Activated CD8-positive, alpha-beta T cell treated with anti-CD3 and anti-CD28 coated beads for 36 hours (primary cell): ENCODE measurements at places on chromosomes 11 and 22.
A peak's percentile ranks its signal among the peaks of the same experiment; 100 is the strongest.

DNA sequence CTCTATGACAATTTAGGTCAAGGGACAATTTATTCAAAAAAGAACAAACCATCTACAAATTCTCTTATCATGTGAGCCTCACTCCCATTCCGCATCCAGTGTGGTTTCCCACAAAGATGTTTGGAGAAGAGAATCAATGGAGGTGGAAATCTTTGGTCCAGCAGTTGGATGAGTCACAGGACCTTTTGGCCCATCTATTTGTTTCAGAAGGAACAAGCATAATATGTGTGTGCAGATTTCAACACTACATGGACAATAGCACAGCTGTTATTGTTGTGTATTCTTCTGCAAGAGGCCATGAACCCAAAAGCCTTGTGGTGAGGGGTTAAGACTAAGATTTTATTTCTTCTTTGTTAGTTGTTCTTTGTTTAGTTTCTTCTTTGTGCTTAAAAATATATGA is 61.6 kb downstream of the OR10A6 start:
- H3K27ac ChIP-seq, result no peak overlapping the region
- H3K4me1 ChIP-seq, result no peaks in the 10 kb centered on the region
- DNase-seq, result no peak

GRCh38 chr11:73344191-73344607 is 32.0 kb upstream of the RELT start:
- H3K27me3 ChIP-seq, result no peaks in the 10 kb centered on the region
- no peak for DNase-seq
- H3K27ac ChIP-seq, result no peak overlapping the region

- H3K27ac ChIP-seq, result no peak overlapping the region
- H3K27me3 ChIP-seq, result peaks cover 34% of the 10 kb centered on the region
- DNase-seq, result no peak
- no peaks in the 10 kb centered on the region for H3K36me3 ChIP-seq
- H3K4me1 ChIP-seq, result no peaks in the 10 kb centered on the region
Measured at GRCh38 chr11:35412285-35412684, 7.1 kb downstream of the SLC1A2 start.

- peak; percentile 28 for DNase-seq
- no peaks in the 10 kb centered on the region for H3K36me3 ChIP-seq
- H3K4me1 ChIP-seq, result peaks cover 10% of the 10 kb centered on the region
- no peak overlapping the region for H3K27ac ChIP-seq
- H3K27me3 ChIP-seq, result peaks cover 32% of the 10 kb centered on the region
Measured at GRCh38 chr11:45658292-45658991, 7.0 kb downstream of the CHST1 start.

DNA sequence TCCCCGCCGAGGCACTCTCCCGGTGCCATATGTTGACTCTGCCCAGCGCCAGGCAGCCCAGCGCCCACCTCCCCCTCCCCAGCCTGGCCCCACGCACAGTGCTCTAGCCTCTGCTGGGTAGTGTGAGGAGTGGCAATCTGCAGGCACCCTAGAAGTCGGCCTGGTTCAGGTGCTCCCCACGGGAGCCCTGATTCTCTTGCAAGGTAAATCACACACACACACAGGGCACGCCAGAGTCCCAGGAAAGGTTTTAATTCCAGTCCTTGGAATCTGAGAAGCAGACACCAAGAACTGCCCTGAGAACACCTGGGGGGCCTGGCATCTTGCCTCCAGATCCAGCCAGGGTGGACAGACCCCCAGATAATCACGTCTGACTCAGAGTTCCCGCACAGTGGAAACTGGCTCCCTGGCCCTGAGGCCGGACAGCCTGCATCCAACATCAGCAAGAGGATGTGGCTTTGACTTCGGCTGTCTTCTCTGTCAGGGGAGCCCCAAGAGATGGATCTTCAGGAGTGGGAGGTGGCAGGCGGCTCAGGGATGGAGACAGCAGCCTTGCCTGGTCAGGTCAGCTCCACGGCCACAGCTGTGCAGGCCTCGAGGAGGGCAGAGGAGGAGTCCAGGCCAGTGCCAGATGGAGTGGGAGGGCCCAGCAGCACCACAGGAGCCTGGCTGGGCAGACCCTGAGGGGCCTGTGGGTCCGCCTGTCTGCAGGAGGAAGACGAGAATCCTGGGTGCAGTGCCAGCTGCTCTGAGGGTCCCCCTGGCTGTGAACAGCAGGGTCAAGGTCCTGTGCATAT is 1.1 kb upstream of the RIN1 start:
- peaks cover 33% of the 10 kb centered on the region for H3K4me1 ChIP-seq
- DNase-seq, result no peak
- peaks cover 31% of the 10 kb centered on the region for H3K36me3 ChIP-seq
- peak overlapping the region; percentile 85 for H3K27ac ChIP-seq
- peak overlapping the region; percentile 66 for H3K4me3 ChIP-seq

- DNase-seq, result no peak
- H3K36me3 ChIP-seq, result peaks cover 4% of the 10 kb centered on the region
- peaks cover 52% of the 10 kb centered on the region for H3K4me1 ChIP-seq
- no peak overlapping the region for H3K27ac ChIP-seq
Measured at GRCh38 chr11:67261946-67262681, 4.2 kb upstream of the GRK2 start.

- no peak for DNase-seq
- no peaks in the 10 kb centered on the region for H3K4me1 ChIP-seq
- H3K4me3 ChIP-seq, result no peak overlapping the region
- H3K27ac ChIP-seq, result no peak overlapping the region
Measured at GRCh38 chr11:27217948-27218420, 145.0 kb downstream of the CCDC34 start.

- H3K27me3 ChIP-seq, result no peaks in the 10 kb centered on the region
- no peak overlapping the region for H3K4me3 ChIP-seq
- peaks cover 44% of the 10 kb centered on the region for H3K4me1 ChIP-seq
- no peak overlapping the region for H3K27ac ChIP-seq
- H3K36me3 ChIP-seq, result peaks cover 23% of the 10 kb centered on the region
Measured at GRCh38 chr11:4060182-4060923, 34.2 kb upstream of the RRM1 start.

- H3K36me3 ChIP-seq, result no peaks in the 10 kb centered on the region
- H3K27ac ChIP-seq, result no peak overlapping the region
- H3K4me3 ChIP-seq, result no peak overlapping the region
Measured at GRCh38 chr11:102712137-102712536, 6.6 kb upstream of the MMP27 start.

- H3K4me3 ChIP-seq, result no peak overlapping the region
- H3K27ac ChIP-seq, result no peak overlapping the region
- peaks cover 4% of the 10 kb centered on the region for H3K36me3 ChIP-seq
- no peak for DNase-seq
Measured at GRCh38 chr22:49575703-49576081, 252.0 kb downstream of the BRD1 start.

GRCh38 chr22:20607157-20607907 is 99.9 kb downstream of the MED15 start:
- no peak for DNase-seq
- H3K4me3 ChIP-seq, result no peak overlapping the region
- no peaks in the 10 kb centered on the region for H3K36me3 ChIP-seq
- no peak overlapping the region for H3K27ac ChIP-seq
- H3K27me3 ChIP-seq, result no peaks in the 10 kb centered on the region

GRCh38 chr11:31968461-31969358 is 122.2 kb upstream of the RCN1 start:
- H3K36me3 ChIP-seq, result no peaks in the 10 kb centered on the region
- peaks cover 2% of the 10 kb centered on the region for H3K27me3 ChIP-seq
- no peak overlapping the region for H3K4me3 ChIP-seq
- H3K27ac ChIP-seq, result no peak overlapping the region

DNA sequence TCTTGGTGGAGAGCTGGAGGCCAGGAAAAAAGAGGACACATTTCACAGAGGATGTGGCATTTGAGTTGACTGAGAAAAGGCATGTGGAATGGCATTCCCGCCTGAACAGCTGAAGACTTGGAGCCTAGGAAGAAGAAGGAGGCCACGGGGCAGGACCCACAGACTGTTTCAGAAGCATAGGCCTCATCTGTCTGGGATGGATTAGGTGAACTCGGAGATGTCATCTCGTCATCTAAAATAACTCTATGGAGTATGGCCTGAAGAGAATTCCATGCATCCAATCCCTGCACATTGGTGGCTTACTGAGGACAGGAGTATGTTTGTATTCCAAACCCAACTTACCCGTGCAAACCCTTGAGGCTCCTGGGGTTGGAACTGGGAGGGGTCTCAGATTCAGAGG is 16.4 kb downstream of the SPATA19 start:
- no peak overlapping the region for H3K27ac ChIP-seq
- H3K4me1 ChIP-seq, result no peaks in the 10 kb centered on the region
- no peaks in the 10 kb centered on the region for H3K27me3 ChIP-seq
